ENCODE measurements at places on chromosomes 11 and 22.
A peak's percentile ranks its signal among the peaks of the same experiment; 100 is the strongest.

DNA sequence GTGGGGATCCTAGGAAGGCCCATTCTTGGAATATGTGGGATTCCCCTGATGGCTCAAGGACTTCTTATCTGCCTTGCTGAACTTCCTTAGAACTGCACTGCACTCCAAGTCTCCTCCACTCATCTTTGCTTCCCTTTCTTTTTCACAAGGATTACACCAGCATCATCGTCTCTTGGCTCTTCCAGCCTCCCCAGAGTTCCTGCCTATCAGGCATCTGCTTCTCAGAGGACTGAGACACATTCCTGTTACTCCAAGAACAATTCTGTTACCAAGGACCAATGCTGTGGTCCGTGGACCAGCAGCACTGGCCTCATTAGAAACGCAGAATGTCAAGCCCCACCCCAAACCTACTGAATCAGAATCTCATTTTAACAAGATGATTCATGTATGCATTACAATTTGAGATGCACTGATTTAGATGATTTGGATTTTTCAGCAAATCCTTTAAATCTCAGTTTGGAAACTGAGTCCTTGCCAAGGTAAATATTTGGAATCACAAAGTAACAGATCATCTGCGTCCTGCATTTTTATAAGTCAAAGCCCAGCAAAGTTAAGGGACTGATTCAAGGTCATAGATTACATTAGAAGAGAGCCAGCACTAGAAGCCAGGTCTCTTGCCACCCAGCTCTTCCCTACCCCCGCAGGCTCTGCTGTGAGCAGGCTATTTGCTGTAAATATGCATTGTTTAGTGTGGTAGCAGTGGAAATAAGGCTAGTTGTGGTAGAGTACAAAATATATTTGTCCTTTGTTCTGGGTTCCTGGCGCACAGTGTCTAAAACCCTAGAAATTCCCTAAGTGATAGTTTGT, 110.9 kb downstream of the SWAP70 start:
- DNase-seq: peak; percentile 97

GRCh38 chr11:95571718-95572260, 217.8 kb downstream of the FAM76B start:
- DNase-seq: no peak

- DNase-seq: no peak
Observed at GRCh38 chr11:230431-230830, 5.7 kb downstream of the SIRT3 start.

GRCh38 chr22:41332217-41332939, 31.1 kb downstream of the ZC3H7B start:
- DNase-seq: no peak

GRCh38 chr11:69071086-69071800, 22.5 kb downstream of the TPCN2 start:
- DNase-seq: no peak

DNA sequence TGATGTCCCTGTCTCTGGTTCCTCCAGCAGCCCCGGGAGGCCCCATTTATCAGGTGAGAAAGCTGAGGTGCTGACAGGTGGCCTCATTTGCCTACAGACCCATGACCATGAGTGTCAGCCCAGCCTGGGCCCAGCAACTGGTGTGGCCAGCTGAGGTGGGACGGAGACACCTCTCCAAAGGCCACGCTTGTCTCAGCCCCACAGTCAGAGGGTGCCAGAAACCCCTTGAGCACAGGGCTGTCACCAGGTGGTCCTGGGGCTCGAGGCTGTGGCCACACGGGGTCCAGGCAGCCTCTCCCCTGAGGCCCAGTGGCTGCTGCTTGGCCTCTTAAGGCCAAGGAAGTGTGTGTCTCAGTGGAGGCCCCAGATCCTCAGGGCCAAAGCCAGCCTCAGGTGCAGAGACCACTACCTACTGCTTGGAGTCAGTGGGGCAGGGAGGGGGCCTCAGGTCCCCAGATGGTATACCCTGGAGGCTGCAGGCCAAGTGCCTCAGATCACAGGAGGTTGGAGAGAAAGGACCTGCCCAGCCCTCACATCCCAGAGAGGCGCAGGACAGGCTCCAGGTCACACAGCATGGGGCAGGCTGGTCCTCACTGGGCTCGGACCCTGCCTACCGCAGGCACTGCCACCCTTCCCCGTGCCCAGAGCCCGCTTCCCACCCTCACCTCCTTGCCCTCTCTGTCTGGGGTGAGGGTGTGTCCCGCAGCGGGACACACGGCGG, 11.4 kb downstream of the RAB3IL1 start:
- no peak for DNase-seq

DNA sequence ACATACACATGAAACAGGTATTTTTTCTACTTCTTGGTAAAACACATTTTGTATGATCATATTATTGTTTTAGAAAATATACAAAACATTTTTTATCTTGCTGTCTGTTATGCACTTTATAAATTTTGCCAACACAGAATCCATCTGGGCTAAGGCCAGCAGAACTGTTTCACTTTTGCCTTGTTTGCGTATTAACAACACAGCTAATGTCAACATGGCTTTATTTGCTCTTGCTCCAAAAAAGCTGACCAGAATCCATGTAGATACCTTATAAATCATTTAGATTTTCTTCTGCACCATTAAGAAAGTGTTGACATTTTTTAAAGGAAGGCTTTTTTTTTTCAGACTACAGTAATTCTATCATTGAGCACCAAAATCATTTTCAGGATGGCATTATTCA, 58.1 kb upstream of the PGR start:
- no peak for DNase-seq

- no peak for DNase-seq
Observed at GRCh38 chr11:69546735-69547370, 65.4 kb downstream of the LINC01488 start.

DNA sequence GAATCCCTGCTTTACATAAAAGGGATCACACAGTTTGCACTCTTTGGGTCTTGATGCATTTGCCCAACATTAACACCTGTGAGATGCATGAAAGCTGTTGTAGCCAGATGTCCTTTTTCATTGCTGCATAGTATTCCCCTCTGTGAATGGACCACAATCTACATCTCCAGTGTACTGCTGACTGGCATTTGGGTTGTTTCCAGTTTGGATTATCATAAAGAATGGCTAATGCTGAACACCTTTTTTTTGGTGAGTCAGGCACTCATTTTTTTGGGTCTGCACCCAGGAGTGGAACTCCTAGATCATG, 58.3 kb downstream of the PHF21B start:
- no peak for DNase-seq

- DNase-seq: peak; percentile 20
Observed at GRCh38 chr11:64396079-64396591, 37.2 kb downstream of the RPS6KA4 start.

DNA sequence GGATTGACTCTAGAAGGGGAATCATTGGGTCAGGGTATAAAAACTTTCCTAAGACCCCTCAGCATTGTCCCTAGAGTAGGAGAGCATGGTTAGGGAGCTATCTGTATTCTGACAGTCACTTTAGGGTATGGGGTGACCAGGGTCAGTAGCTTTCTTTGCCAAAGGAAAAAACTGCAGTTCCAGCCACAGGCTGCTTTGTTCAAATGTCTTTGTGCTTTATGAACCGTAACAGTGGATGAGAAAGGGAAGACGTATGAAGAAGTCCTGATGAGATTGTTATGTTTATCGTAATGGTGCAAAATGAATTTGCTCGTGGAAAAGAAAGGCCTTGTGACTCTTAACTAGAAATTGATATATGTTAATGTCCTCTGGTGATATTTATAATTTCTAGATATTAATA, 30.0 kb downstream of the CYB5R2 start:
- DNase-seq: no peak

DNA sequence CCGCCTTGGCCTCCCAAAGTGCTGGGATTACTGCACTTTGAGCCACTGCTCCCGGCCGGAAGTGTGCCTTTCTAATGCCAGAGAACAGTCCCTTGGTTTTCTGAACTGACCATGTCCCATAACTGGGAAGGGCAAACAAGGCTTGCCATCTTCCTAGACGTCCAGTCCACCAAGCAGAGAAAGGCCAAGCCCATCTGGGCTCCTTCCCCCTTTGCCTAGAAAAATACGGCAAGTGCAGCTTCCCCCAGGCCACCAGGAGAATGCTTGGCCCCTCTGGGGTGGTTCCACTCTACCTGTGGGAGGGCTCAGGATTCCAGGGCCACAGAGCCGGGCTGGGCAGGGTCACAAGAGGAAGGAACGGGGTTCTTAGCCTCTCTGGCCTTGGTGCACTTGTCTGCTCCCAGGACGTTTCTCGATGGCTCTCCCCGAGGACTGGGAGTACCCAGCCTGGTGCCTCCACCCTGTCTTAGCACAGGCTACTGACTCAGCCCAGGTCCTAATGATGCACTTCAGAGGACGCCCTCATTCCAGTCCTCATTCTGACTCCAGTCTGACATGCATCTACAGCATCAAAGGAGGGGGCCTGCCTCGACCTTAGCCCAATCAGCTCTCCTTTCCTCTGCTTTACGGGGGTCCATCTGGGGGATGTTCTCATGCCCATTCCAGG, 1.2 kb downstream of the USP2 start:
- DNase-seq: no peak

DNA sequence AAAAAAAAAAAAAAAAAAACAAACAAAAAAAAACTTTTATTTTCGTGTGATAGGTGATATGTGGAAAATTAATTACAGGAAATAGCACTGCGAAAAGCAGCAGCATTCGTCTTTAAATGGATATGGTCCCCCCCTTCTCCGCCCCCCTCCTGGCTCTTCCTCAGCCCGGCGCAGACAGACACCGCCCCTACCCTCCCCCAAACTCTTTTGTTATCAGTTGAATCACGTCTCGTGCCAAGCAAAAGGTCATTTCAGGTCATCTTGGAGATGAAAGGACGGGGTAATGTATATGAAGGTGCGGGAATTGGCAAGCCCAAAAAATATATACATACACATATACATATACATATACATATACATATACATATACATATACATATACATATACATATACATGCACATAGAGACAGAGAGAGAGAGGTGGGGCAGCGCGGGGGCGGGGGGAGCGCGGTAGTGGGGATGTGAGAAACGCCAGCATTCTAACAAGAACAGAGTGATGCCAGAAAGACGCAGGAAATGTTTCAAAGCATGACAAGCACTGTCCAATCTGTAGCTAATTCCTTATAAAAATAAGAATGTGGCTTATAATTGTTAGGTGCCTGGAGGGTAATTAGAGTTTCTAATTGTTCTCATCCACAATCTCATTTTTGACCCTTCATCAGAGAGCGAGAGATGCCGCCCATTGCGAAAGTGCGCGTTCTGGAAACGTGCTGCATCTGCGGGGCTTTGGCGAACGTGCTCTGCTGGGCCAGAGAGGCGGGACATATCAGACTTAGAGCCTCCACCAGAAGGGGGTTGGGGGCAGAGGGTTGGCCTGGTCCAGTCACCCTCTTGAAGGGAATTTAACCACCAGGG, 214.5 kb upstream of the UBASH3B start:
- peak; percentile 2 for DNase-seq

DNA sequence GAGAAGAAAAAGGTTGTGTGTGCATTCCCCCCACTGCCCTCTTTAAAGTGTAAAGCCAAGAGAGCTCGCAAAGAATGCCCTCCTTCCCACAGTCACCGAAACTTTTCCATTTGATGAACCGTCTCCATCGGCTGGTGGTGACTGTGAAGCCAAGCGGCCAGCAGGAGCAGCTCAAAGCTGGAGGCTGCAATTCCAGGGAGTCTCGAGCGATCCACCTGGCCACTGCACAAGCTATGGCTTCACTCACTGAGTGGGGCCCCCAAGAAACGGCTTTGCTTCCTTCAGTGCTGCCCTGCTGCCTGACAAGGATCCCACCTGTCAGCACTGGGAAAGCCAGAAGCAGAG, 117.7 kb downstream of the ABTB2 start:
- no peak for DNase-seq

GRCh38 chr11:96214777-96215109, 128.3 kb downstream of the MAML2 start:
- no peak for DNase-seq

DNA sequence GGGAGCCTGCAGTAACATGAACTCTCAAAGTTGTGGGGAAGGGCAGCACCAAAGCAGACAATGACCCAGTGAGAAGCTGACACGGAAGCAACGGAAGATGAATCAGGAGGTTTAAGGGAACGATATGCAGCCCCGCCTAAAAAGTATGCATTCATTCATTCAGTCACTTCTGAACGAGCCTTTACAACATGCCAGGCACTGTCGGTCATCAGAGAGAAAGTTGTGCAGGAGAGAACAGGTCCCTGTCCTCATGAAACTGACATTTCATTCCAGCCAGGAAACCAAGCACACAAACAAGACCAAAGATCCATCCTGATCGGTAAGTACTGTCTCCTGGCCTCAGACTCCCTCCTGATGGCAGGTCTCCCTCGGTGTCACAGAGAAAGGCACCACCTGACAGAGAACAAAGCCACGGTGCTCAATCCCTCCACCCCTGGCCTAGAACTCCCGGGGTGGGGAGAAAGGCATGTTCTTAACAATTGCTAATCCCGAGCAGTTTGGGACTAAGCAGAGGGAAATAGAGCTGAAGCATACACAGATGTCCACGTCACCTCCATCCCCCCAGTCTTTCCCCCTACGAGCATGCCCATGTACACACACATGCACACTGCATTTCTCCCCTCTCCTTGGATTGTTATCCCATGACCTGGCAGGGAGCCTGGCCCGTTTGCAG, 49.3 kb downstream of the LRFN4 start:
- peak; percentile 58 for DNase-seq

DNA sequence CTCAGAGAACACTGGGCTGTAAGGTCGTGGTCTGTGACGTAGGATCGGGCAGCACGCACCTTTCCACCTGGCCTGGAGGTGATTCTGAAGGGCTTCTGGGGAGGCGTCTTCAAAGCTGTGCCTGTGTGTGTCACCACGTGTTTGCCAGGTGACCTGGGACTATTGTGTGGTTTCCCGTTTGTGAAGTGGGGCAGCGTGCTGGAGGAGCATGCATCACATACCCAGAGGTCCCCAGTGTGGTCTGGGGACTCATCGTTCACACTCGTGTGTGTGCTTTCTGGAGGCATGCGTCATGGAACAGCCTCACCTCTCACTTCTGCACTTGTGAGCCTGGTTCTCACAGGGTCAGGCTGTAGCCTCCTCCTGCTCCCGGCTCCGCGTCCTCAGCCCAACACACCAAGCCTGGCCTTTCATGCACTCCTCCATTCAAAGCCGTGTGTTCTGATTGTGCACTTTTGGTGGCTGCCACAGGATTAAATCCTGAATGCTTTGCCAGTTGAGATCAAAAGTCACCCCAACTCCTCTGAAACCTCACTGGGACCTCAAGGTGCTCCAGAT, 106.3 kb downstream of the KCNQ1OT1 start:
- DNase-seq: no peak

DNA sequence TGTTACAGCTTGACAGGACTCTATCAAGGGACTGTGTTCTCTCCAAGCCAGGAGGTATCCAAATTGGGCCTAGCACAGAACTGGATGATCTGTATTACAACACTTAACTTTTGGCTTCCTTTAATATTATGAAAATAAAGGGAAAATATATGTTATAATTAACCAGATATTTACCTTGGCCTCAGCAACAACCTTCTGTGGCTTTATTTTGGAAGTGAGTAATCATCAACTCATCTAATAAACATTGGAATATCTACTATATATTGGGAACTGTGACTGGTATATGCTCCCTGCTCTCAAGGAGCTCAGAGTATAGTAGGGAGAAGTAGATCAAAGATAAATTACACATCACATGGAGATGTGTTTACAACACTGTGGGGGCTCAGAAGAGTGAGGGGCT, 352.2 kb downstream of the METTL15 start:
- peak; percentile 28 for DNase-seq

- DNase-seq: no peak
Observed at GRCh38 chr11:65210361-65210731, 28.6 kb downstream of the CAPN1 start.

- DNase-seq: no peak
Observed at GRCh38 chr11:68751004-68751325, 355 bp downstream of the TESMIN start.

All from iris pigment epithelial cell (primary cell).